ENCODE measurements at places on chromosomes 13 and 19. TPM values are rescaled to one million over a fixed set of nuclear protein-coding genes. Genes with fewer than 3 reads are reported as not detected.

CACNA1A gene
- 3.1 TPM for polyA plus RNA-seq

ZNF582 gene
- polyA plus RNA-seq = 7.3 TPM

DAND5 gene
- polyA plus RNA-seq = not detected

APBA3 gene
- 36.9 TPM for polyA plus RNA-seq

KL gene
- polyA plus RNA-seq = not detected
